NCI-H2171 (cell line): ENCODE measurements at places on chromosomes 11 and 22.

DNA sequence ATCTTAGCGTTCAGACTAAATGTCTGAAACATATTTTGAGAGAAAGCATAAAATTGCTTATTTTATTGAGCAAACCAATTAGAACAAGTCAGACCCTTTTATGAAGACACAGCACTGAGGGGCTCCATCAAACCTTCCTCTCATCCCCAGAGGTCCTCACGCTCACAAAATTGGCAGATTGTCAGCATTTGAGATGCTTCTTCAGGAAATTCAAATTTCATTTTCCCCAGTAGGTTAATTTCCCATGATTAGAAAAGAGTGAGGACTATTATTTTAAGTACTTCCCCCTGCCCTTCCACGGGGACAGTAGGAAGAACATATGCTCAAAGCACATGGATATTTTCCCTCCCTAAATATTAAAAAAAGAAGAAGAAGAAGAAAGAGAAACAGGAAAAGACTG is 851.8 kb downstream of the BRD1 start:
- no peak for DNase-seq

GRCh38 chr11:68160100-68160695 is 39.0 kb upstream of the CHKA start:
- no peak for DNase-seq

- no peak for DNase-seq
Measured at GRCh38 chr11:107856180-107856980, 2.2 kb downstream of the SLC35F2 start.

DNA sequence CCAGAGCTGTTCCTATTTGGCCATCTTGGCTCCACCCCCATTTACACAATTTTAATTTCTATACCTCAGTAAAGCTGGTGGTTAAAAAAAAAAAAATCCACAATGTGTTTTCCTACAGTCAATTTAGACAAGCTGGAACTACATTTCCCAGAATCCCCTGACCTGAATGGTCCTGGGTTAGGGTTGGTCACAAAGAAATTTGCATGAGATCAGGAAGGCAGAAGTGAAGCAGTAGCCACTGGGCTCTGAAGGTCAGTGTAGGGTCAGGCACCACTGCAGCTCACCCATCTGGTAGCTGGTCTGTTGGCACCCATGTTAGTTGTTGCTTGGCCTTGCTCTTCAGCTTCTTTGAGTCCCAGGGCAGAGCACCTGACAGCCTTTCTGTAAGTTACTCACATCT is 210.7 kb upstream of the API5 start:
- no peak for DNase-seq

GRCh38 chr11:64453466-64453865 is 94.5 kb downstream of the RPS6KA4 start:
- no peak for DNase-seq

DNA sequence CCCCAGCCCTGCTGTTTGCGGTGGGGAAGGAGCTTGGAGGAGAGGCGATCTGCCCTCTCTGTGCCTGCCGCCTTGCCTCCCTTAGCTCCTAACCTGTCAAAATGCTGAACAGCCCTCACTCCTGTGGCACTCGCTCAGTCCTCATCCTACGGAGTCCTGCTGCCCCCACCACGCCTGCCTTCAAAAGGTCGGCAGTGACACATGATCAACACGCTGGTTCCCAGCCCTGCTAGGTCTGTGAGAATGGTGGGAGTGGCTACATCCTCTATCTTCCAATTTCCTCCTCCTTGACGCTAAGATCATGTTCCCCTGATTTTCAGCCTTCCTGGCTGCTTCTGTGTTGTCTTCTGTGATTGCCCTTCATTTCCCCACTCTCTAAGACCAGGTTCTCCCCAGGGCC is 120.2 kb upstream of the TBCEL start:
- DNase-seq: no peak

DNA sequence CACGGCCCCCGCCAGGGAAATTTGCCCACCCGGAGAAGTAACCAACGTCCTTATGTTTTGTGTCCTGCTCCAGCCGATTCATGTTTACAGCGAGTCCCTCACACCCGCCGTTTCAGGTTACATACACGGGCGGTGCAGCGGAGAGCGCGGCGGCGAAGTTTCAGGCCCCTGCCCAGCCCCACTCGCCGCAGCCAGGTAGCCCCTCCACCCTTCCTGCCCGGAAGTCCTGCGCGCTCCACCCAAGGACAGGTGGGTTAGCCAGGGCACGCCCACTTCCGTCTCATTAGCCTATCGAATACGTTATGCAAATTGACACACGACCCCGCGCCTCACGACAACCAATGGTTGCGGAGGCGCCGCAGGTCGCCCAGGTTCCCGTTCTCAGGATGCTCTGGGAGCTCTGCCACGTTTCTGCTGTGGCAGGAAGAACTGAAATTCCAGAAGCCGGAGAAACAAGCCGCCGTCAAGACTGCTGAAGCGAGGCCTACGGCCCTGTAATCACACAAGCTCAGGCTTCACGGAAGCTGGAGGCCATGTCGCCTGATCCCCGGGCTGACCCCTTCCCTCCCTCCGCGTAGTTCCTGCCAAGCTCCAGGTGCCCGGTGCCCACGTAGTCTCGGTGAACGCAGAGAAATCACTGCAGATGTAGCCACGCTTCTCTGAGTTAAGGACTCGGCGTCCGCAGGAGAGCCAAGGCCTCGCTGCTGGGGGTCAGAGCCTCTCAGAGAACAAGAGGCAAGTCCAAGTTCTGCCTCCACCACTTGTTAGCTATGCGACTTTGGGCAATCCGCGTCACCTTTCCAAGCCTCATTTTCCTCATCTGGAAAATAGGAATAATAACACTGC is 22.4 kb upstream of the MYH9 start:
- peak; percentile 99 for DNase-seq

GRCh38 chr11:117547195-117547850 is 219.7 kb downstream of the CEP164 start:
- no peak for DNase-seq

DNA sequence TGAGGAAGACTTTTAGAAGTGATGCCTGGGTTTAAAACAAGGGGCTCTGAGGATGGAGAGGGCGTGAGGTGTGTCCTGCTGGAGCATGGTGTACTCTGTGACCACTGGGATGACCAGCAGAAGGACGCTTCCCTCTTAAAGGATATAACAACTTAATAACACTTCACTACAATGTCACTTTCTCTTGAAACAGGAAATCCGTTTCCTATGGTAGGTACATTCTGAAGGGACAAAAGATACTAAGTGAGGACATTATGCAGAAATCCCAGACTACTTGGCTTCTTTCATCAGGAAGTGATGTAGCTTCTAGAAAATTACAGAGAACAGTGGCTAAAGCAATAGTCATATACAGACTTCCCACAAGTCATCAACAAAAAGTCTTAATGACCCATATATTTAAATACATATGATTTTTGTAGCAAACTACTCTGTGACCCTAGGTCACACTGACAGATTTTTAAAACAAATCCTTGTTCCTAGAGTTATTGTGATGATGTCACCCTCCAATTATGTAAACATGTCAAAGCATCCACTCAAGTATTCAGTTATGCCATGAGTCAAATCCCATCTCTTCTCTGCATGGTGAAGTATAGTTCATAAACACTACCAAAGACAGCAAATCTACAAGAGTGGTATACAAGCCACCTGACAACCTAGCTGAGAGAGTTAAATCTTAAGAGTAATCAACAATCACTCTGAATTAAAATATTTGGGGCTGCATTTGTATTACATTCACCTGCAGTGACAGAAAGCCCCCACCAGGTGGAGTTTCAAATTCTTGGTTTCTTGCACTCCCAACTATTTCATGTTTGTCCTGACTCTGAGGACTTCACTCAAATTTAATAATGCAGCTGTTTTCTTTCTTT is 32.8 kb downstream of the PITPNB start:
- DNase-seq: peak; percentile 15

DNA sequence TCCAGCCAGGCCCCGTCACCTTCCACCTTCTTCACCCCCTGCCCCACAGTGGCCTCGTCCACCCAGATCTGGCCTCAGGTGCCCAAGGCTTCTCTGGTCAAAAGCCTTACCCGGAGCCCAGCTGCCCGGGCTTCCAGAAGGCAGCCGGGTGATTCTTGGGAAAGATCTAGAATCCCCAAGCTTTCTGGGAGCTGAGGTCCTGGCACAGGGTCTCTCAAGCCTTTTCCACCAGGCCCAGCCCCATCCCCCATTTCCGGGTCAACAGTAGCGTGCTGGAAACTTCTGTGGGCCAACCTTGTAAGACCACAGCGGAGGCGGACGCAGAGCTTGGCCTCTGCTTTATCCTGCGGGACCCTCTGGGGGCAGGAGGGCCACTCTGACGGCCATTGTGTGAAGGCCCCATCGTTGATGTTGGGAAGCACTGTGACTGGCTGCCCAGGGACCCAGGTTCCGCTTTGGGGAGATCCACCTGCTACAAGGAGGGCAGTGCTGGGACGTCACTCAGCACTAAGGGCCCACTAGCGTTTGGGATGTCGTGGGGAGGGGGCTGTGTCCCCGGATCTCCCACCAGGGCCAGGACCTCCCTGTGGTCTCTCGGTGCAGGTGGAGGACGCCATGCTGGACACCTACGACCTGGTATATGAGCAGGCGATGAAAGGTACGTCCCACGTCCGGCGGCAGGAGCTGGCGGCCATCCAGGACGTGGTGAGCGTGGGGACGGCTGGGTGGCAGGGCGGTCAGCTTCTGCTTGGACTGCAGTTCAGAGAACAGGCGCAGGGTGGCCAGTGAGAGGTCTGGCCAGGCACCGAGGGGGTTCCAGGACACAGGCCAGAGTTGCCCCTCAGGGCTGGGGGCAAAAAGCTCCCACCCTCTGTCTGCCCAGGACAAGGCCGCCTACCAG is 11.5 kb downstream of the TSPAN32 start:
- DNase-seq: no peak

DNA sequence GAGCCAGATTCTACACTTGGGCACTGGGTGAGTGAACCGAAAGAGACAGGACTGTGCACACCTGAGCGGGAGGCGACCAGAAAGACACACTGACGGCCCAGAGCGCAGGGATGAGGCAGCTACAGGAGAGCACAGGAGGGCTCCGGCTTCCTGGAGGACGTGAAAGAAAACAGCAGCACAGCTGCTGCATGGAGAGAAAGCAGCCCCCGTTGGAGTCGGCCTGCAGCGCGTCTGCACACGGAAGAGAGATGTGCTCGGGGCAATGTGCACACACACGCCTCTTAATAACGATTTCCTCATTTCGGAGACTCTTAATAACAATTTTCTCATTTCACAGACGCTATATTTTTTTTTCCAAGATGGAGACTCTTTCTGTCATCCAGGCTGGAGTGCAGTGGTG is 160.4 kb downstream of the CTTN start:
- no peak for DNase-seq

DNA sequence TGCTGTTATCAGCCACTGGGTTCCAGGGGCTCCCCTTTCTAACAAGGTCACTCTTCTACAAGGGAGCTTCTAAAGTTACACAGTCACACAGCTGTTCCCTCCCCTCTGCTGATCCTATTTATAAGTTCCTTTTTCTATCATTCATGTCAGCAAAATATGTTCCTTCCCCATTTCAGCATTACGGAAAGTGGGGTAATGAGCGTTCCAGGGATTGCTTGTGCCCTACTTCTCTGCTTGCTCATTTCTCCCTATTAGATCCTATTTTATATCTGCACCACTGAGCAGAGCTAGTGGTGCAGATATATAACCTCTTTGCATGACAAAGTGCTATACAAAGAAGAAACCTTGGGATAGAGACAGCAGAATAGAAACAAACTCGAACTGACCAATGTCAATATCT is 22.7 kb upstream of the PLEKHB1 start:
- DNase-seq: no peak

DNA sequence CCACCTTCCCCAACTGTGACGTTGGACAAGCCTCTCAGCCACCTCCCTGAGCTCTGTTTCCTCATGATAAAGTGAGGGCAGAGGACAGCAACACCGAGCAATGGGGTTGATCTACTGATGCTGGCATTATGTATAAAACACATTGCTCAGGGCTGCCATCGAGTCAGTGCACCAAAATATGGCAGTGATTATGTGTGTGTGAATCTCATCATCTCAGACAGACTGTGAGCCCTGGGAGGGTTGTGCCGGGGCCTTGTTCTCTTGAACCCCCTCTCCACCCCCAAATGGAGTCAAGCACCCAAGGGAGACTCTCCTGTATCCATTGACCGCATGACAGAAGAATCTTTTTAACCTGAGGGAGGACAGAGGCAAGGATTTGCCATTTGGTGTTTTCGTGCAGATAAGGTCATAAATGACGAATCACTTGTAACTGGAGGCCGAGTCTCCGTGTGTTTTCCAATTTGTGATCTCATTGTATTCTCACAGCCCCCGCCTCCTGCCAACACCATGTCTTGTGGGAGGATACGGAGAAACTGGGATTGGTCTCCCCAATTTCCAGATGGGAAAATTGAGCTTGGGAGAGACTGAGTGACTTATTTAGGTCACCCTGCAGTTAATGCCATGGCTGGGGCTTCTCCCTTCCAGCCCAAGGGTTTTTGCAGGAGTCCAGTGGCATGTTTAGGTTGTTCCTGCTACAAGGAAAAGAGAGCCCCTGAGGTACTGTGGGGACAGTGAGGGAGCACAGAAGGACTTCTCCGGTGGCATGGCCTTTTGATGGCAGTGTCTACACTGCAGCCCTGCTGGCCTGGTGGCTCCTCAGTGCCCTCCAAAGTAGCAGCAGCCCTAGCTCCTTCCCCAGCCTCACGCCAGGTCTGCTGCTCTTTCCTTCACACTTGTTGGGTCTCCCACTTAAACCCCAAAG is 52.4 kb downstream of the CHRDL2 start:
- DNase-seq: no peak

DNA sequence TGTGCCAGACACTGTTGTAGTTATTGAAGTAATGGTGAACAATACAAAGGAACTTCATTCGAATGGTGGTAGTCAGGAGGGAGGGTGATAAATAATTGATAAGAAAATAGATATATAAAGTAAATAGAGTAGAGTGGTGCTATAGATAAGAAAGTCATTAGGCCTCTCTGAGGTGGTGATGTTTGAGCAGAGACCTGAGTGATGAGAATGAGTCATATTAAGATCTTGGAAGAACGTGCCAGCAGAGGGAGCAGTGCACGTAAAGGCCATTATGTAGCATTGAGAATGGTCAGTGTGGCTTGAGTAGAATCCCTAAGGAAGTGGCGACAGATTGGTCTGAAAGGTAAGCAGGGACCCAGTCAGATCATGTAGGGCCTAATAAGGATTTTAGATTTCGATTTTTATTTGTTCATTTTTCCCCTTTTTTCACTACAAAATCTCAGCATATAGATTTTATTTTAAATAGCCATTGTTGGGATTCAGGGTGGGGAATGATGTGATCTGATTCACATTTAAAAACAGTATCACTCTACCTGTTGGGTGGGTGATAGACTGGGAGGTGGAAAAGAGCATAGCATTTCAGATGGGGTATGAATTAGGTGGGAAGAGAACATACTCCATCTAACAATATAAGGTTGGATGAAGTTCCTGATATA is 44.7 kb downstream of the CCDC90B start:
- DNase-seq: no peak

GRCh38 chr22:27066856-27067255 is 409.5 kb downstream of the MIAT start:
- DNase-seq: no peak

GRCh38 chr11:36512016-36512415 is 1.9 kb upstream of the TRAF6 start:
- DNase-seq: no peak

DNA sequence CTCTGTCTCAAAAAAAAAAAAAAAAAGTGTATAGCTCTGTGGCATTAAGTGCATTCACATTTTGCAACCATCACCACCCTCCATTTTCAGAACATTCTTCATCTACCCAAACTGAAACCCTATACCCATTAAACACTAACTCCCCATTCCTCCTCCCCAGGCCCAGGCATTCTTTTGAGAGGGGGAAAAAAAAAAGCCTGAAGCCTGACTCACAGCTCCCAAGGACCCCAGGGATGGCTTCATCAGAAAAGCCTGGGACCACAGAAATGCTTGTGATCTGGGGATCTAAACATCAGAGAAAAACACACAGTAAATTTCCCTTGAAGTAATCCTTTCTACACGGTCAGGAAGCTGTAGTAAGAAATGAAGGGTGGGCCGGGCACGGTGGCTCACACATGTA is 10.7 kb upstream of the GTSE1 start:
- DNase-seq: no peak
